ENCODE measurements at places on chromosomes 5 and 9.

DNA sequence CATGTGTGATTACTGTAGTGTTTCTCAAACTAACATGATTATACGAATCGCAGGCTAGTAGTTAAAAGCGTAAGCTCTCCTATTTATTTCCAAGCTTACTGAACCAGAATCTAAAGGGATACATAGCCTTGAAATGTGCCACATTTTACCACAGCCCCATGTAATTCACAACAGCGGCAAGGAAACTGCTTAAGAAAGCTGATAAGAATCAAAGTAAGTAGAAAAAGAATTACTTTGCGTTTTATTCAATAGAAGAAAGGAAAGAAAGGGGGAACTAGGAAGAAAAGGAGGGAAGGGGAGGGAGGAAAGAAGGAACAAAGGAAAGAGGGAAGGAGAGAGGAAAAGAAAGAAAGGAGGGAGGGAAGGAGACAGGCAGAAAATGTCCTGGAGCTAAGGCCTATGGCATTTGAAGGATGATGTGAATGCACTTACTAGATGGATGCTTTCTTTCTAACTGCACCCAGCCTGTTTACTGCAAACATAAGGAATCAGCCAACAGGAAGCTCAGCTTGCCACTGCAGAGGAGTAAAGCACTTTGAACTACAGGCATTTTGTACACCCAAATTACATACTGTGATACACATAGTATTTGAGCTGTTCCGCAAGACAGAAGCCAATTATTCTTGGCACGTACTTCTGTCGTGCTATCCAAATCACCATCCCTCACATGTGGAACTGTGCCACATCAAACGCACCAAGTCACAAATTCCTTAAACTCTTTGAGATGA, 521.7 kb downstream of the RAB3C start:
- DNase-seq = no peak

DNA sequence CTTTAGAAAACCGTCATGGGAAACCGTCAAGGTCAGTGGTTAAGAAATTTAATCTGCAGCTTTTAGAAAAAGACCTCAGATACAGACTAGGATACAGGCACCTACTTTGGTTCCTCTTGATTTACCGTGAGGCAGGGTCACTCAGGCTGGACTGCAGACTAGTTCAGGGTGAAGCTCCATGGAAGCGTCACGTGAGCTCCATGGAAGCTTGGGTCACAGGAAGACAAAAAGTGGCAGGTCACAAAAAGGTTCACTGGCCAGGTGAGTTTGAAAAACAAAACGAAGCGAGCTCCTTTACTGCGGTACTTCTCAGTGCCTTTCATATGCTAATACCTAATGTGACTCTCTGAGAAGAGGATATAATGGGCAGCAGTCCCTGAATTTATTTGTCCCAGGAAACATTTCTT, 43.0 kb downstream of the PRRC2B start:
- DNase-seq = no peak

DNA sequence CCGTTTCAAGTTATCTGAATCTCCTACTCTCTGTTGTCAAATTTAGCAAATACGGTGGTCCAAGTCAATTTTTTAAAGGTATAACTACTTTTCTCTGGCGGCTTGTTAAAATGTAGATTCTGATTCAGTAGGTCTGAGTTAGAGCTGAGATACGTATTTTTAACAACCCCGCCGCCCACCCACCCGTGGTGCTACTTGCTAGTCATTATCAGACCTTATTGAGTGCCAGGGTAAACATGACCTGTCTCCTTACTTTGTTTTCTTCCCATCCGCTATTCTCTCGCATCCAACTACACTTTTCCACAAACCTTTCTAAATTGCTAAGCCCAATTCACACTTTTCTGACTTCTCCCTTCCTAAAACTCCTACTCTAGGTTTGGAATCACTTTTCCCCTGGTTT, 694 bp upstream of the PLAA start:
- peak; percentile 36 for DNase-seq

- DNase-seq = peak; percentile 47
These were observed 341.4 kb downstream of the DIRAS2 start for GRCh38 chr9:90301277-90301653.

DNA sequence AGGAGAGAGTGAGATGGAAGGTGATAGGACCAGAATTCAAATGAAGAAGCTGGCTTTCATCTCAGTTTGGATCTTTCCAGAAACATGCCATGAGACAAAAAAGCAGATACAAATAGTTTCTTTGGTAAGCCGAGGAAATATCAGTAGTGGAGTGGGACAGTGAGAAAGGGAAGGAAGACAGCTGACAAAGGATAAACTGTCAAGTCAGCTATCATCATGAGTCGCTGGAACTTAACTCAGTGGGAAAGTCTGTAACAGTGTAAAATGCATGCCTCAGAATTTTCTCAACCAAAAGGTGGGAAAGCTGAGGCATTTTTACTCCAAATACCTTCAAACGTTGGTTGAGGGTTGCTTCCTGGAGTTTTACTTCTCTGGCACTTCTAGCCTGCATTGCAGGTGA, 129.8 kb downstream of the PLPPR1 start:
- no peak for DNase-seq

DNA sequence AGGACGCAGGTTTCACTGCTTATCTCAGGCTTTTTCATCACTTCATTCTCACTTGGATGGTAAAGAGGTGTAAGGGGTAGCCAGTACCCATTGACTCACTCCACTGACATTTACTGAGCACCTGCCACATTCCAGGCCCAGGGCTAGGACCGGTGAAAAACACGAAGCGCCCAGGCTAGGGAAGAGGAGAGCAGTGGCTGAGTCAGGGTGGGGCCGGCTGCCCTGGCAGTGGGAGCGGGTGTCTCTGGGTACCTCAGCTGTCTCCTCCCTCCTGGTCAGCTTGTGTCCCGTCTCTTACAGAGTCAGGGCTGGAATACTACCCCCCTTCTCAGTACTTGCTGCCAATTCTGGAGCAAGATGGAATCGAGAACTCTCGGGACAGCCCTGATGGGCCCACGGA, 22.2 kb downstream of the LRSAM1 start:
- DNase-seq = no peak

DNA sequence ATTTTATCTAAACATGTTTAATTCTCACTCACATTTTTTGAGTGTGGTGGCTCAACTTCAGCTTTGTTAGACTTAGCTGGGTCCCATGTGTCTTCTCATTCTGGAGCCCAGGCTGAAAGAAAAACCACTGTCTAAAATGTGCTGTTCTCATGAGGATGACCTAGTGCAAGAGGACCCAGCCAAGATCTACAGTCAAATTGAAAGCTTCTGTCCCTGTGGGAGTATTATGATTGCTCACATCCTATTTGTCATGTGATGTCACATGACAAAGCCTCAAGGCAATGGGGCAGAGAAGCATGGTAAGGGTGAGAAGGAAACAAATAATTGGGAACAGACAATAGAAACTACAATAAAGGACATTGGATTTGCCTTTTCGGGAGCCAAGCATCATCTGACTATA, 113.4 kb upstream of the ASTN2 start:
- no peak for DNase-seq

- no peak for DNase-seq
These were observed 3.2 kb downstream of the ADAMTSL1 start for GRCh38 chr9:18477121-18477660.

DNA sequence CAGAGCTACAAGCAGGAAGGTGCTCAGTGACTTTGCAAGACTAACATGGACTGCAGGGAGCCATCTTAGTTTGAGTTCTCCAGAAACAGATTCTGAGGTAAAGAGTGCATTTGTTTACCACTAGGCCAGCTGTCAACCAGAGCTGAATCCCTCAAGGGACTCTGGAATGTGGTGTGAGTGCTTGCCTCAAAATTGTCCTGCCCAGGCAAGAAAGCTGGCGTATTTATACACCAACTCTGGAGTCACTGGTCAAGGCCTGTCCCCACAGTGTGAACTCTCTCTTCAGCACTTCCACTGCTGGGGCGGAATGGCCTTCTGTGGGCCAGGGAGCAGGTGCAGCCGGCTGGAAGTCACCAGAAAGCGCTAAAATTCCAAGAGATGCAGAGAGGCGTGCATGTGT, 139.2 kb upstream of the TBCA start:
- DNase-seq = no peak

DNA sequence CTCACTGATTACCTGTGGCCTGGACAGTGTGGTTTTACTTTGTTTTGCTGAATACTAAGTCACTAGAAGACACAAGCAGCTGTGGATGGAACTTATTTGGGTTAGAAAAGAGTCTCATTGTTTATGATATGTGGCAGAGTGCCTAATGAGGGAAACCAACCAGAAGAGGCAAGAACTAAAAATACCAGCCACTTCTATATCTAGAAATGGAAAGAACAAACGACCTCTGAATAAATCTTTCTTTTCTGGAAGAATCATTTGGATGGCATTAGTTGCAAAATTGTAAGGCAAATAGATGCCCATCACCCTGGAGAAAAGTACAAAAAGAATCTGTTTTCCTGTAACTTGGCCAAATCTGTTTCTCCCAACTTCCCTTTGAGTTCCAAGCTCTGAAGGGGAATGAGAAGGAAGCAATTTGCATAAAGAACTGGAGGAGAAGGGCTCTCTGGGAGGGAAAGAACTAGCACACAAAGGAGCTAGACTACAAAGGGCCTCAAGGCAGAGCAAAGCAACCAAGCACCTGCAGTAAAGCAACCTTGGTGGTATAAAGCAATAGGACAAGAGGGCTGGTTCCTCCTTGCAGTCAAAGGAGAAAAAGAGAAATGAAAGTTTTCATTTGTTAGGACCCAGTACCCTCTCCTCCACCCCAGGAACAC, 455.4 kb downstream of the CAAP1 start:
- no peak for DNase-seq

DNA sequence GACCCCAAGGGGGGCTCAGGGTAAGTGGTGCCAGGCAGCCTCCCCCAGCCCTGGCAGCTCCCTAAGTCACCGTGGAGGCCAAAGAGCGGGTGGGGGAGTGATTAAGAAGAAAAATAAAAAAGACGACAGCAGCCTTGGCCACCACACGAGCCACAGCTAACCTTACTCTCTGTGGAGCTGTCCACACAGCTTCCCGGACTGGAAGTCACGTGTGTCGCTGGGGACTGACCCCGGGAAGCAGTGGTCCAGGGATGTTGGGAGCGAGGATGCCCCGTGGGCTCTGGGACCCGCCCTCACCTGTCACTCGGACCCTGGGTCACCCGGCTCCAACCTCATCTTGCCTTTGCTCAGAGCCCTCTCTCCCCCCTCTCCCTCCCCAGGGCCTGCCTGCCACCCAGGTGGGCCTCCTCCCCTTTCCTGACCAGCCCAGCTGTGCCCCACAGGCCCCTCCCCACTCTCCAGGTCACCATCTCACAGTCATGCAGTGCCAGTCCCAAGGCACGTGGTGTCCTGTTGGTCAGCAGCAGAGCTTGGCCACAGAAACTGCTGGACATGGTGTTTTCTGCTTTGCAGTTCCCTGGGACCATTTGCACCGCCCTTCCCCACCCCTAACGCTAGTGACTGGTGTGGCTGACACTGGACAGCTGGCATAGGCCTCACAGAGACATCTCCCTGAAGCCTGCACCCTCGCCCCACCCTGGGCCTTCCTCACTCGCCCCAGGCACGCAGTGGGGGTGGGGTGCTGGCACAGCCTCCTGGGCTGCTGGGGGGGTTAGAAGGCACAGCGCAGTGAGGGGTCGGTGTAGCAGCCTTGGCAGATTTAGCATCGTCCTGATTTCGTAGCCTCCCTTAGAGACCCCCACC, 9.8 kb upstream of the EXOC3 start:
- DNase-seq = no peak

GRCh38 chr9:110069326-110070248, 138.4 kb downstream of the C9orf152 start:
- no peak for DNase-seq

- DNase-seq = no peak
These were observed 129.8 kb downstream of the CD180 start for GRCh38 chr5:67066815-67067214.

DNA sequence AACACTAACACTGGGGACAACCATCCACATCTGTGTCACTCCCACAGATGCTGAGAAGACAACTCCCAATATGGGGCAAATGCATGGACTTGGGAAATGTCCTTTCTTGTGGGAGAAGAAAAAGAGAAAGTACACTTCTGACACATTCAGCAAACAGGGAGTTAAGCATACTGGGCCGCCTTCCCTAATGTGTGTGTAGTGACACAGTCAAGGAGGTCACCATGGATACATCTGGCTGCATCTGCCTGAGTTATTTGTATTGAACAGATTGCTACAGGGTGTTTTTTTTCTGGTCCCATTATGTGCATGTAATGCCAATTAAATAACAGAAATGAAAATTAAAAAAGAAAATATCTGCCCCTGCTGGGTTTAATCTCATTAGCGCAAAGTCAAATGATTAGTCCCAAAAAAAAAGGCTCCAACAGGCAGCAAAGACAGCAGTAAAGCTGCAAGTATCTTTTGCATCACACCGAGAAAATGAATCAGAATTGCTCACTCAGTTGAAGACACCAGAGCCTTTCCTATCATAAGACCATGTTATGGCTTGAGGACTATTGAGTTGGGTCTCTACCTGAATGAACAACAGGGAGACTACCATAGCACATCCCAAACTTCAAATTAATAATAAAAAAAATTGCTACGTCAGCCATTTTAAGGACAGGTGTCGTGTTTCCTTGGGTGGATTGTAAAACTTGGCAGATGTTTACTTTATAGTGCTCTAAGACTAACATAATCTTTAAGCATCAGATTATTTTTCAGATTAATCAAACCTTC, 395.9 kb downstream of the DTWD2 start:
- DNase-seq = peak; percentile 30

DNA sequence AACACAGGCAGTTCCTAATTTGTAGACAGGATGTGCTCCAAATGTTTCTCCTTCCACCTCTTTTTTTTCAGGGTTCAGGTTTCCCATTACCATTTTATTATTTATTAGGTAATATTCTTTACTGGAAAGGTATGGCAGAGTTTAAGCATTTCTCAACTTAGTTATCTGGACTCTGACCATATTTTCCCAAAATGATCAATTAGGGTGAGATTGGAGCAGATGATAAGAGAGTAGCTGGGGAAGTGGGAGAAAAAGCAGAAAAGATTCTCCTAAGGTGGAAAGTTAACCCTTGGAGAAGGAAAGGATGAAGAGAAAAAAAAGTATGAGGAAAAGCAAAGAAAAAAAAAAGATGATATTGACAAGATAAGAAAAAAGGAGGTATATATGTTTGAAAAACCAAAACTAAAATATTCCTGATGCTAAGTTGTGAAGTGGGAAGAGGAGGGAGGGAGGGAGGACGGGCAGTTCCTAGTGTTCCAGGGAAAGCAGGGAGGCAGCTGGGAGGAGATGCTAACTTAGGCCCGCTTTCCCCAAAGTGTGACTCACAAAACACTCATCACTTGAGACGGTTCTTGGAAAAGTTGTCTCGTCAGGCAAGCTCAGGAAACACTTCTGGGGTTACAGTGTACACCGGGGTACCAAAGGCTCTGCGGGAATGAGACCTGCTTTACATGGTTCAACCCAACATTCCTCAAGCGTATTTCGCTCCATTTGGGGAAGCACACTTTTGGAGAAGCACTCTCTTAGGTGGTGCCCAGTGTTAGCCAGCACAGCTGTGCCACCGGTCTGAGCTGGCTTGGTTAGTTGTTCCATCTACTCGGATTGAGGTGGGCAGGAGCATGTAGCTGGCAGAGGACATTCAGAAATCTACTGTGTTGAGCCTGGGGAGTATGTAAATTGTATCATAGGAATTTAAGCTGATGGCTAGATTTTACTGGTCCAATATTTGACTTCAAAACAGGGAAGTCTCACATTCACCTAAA, 35.1 kb downstream of the B4GALT1 start:
- DNase-seq = no peak

- DNase-seq = peak; percentile 84
These were observed 40.4 kb downstream of the EXD3 start for GRCh38 chr9:137382444-137383080.
